ENCODE measurements at places on chromosomes 11 and 22.
A peak's percentile ranks its signal among the peaks of the same experiment; 100 is the strongest.

GRCh38 chr11:121841487-121842191 is 274.4 kb downstream of the BLID start:
- DNase-seq = no peak

DNA sequence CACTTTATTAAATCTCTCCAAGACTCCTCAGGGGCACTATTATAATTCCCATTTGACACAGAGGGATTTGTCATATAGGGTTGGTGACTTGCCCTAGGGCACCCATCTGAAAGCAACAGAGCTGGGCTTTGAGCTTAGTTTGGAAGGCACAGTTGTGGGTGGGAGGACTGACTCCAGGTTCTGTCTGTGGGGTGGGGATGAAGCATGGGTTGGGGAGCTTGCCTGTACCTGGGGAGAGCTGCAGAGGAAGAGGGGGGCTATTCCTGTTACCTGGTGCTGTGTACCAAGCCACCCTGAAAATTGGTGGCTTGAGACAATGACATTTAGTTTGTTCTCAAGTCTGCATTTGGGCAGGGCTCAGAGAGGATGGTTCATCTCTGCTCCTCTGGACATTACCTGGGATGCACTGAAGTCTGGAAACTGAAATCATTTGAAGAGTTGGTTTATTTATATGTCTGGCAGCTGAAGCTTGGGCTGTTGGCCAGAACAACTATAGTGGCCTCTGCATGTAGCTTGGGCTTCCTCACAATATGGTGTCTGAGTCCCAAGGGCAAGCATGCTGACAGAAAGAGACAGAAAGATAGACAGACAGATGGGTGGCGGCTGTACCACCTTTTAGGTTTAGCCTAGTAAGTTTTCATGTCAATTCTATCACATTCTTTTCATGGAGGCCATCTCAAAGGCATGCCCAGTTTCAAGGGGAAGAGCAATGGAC is 44.9 kb downstream of the LRRC32 start:
- DNase-seq = no peak

GRCh38 chr11:12170984-12171383 is 60.6 kb downstream of the MICAL2 start:
- no peak for DNase-seq

GRCh38 chr11:12864316-12865156 is 144.6 kb upstream of the RASSF10 start:
- no peak for DNase-seq

DNA sequence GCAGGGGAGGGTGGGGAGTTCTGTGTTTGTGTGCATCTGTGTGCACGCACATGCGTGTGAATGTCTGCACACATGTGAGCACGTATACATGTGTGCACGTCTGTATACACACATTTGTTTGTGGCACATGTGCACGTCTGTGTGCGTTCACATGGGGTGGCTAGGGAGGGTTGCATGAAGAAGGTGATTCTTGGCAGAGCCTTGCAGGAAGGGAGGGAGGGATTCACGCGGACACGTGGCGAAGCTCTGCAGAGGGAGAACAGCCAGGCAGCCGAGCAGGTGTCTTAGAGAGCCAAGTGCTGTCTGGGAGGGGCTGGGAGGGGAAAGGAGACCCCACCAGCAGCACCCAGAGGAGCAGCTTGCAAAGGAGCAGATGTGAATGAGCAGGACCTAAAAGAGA is 372.1 kb downstream of the BRD1 start:
- DNase-seq = no peak

GRCh38 chr11:59142530-59143507 is at the start of gene FAM111A:
Gene FAM111A (plus strand): TSS chr11:59142856. CDS start chr11:59148873, 6,017 bp downstream.
- peak; percentile 93 for DNase-seq

DNA sequence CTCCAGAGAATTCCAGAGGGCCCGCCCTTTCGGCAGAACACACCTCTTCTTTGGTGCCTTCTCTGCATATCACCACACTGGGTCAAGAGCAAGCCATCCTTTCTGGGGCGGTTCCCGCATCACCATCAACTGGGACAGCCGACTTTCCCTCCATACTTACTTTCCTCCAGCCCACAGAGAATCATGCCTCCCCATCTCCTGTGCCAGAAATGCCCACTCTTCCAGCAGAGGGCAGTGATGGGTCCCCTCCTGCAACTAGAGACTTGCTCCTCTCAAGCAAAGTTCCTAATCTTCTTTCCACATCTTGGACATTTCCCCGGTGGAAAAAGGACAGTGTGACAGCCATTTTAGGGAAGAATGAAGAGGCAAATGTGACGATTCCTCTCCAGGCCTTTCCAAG is 157.7 kb downstream of the C11orf91 start:
- DNase-seq = no peak

DNA sequence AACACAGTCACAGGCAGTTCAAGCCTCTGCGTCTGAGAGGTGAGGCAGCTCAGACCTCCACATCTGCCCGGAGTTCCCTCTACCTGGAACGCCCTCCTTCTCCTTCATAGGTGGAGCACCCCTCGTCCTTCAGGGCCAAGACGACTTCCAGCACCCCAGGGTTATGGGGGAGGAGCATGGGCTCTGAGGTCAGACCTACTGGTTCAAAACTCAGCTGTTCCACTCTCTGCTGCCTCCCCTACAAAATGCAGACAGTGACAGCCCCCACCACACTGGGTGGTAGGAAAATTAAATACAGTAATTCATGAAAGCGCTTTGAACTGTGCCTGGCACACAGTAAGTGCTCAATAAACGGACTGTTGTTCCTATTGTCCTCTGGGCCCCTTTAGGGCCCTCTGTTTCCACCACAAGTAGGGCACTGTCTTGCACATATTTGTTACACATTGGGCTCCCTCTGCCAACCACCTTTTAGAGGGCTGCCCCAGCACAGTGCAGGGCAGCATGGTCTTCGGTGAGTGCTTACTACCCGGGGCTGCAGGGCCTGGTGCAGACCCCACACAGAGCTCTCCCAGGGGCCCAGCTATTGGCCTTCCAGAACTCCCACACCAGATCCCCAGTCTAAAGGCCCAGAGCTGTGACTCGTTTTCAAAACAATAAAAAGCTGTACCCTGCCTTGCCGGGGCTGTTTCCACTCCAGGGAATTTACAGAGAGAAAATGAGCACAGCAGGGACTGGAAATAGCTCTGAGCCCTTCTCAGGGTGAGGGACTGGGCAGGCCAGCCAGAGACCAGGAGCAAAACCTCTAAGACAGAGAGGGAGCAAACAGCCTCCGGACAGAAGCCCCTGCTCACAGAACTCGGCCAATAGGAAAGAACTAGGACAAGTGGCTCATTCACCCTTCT is 2.5 kb downstream of the TMEM184B start:
- DNase-seq = no peak

GRCh38 chr11:122597511-122597910 is 58.0 kb upstream of the UBASH3B start:
- no peak for DNase-seq

GRCh38 chr11:44779736-44780520 is 53.2 kb downstream of the TSPAN18 start:
- DNase-seq = no peak

- peak; percentile 78 for DNase-seq
These were observed 38.8 kb downstream of the NUMA1 start for GRCh38 chr11:72041364-72042063.

DNA sequence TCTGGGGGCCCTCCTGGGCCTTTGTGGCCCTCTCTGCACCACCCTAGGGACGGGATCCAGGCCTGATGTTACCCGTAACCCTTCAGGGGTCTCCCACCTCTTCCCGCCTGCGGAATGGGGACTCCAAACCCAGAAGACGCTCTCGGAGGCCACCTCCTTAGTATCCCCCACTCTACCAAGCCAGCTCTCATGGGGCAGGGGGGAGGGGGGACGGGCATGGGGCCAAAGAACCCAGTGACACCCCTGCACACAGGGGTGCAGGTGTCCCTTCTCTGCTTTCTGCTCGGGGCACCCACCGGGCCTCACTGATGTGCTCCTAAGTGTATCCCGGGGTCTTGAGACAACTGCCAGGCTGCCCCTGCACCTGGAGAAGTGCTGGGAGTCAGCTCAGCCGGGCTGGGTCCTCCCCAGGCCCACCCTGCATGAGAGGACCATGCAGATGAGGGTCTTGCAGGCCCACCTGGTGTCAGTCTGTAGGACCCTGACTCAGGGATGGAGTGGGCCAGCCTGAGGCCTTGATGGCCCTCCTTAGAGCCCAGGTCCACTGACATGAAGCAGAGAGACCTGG is 176.9 kb downstream of the IGLL1 start:
- no peak for DNase-seq

DNA sequence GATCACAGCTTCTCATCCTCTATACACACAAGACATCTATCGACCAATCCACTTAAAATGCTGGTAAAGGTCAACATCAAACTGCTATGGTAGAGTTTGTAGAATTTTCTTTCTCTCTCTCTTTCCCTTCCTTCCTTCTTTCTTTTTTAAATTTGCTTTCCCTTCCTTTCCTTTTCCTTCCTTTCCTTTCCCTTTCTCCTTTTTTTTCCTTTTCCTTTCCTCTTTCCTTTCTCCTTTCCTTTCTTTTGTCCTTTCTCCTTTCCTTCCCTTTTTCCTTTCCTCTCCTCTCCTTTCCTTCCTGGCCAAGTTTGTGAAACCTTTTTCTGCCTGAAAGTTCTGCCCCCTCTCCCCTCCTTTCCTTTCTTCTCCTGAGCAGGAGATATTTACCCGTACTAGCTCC is 3.1 kb downstream of the C11orf97 start:
- DNase-seq = no peak

GRCh38 chr11:75212411-75212810 is 28.2 kb upstream of the TPBGL start:
- DNase-seq = no peak

DNA sequence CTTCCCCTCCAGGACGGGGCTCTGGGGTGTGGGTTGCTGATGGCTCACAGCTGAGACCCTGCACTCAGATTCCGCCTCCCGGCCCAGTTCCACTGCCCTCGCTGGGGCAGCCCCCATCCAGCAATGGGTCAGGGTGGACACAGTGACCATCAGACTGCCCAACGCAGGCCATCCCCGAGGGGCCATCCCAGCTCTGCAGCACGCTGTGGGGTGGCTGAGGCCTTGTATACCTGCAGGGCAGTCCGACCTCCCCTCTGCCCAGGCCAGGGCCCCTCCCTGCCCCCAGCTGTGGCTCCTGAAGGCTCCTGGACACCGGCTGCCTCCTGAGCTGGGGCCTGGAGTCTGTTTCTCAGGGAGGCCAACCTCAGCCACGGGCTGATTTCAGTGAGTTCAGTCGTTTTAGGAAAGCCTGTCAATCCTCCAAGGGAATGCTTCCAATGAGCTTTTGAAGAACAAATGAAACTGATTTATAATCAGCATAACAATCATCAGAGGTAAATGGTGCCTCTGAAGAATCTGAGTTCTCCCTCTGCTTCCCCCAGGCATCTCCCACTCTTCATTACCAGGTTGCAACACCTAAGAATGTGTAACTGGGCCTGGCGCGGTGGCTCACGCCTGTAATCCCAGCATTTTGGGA is 95.1 kb downstream of the CELSR1 start:
- no peak for DNase-seq

DNA sequence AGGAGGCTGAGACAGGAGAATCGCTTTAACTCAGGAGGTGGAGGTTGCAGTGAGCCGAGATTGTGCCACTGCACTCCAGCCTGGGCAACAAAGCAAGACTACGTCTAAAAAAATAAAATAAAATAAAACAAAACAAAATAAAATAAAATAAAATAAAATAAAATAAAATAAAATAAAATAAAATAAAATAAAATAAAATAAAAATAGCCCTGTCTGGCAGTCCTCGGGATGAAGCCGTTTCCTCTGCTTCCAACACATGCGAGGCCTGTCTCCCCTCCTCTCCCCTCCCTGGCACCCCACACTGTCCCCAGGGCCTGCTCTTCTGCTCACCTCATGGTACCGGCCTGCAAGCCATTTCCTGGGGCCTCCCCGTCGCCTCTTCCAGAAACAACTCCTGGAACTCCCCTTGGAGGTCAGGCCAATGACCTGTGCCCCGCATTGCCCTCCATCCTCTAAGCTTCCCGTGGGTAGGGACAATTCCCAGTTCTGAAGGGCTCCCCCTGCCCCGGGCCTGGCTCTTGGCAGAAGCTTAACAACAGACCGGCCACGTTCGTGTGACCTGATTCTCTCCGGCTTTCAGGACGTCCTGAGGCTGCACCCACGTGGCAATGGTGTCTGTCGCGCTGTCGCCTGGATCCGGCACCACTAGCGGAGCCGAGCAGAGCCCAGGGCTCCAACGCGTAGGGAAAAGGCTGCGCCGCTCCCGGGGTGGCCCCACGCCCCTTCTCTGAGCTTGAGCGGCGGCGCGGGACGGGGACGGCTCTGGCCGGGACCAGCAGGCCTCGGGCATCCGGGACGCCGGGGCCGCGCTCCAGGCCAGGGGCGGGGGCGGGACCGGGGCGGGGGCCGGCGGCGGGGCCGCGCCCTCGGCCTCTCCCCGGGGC is 456 bp upstream of the PARVB start:
- peak; percentile 58 for DNase-seq

- DNase-seq = peak; percentile 36
These were observed 119.2 kb downstream of the ME3 start for GRCh38 chr11:86553265-86553664.

DNA sequence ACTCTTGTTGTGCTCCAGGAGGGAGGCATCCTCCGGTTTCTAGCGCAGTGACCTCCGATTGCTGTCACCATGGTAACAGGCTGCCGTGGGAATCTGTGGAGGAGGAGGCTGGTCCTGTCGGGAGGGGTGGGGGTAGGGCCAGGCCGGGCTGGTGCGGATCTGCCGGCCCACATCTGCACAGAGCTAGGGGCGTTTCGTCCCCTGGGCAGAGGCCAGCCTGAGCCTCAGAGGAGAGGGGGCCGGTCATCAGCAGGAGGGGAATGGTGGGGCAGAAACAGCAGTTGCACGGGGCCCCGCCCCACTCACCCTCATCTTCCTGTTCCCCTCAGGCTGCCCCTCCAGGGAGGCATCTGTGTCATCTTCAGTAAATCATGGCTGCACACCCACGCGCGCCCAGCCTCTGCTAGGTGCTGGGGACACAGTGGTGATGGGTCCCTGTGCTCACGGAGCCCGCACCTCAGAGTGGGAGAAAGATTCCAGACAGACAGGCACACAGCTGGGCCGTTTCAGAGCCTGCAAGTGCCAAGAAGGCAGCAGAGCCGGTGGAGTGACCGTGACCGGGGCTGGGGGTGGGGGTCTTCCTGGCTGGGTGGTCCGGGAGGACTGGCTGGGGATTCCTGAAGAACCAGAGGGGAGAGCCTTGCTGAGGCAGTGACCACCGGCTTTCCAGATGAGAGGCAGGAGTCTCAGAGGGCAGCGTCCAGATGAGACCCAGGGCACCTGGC is 120.5 kb downstream of the CACNA1I start:
- no peak for DNase-seq

- peak; percentile 35 for DNase-seq
These were observed 974 bp downstream of the DGCR8 start for GRCh38 chr22:20080776-20081654.

DNA sequence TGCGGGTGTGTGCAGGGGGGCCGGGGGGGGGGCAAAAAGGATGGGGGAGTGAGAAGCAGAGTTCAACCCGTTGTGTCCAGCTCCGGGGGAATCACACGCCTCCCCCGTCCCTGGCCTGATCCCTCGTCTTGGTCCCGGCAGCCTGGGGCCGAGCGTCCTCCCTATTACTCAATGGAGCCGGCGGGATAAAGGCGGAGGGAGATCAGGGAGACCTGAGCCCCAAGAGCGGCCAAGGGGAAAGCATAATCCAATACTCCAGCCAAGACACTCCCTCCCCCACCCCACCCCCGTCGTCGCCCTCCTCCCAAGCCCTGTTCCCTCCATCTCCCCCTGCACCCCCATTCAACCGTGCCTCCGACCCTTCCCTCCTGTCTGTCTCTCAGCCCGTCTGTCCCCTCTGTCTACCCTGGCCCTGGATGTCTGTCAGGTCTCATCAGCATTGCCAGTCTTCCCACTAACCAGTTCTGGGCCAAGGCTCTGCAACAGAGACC is 2.6 kb downstream of the PHOX2A start:
- no peak for DNase-seq

- DNase-seq = no peak
These were observed 19.1 kb upstream of the IL18BP start for GRCh38 chr11:71979602-71980001.

Data from left colon (tissue), 2 donors.